ENCODE measurements at places on chromosomes 2 and 18.

DNA sequence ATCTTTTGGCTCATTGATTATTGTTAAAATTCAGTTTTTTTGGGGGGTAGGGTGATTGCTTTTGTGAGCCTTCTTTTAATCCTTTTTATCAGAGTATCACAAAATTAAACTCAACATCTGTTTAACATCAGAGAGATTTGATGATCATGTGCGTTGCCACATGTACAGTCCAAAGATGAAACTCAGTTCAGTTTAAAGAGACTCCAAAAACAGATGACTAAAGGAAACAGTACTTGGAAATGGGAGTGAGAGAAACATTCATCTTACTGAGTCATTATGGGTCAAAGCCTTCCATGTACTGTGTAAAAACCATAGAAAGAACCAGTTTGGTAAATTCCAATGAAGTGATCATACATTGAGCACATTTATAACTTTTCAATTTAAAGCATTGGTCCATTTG is 53.0 kb downstream of the LYPD6 start:
- no peak for DNase-seq

DNA sequence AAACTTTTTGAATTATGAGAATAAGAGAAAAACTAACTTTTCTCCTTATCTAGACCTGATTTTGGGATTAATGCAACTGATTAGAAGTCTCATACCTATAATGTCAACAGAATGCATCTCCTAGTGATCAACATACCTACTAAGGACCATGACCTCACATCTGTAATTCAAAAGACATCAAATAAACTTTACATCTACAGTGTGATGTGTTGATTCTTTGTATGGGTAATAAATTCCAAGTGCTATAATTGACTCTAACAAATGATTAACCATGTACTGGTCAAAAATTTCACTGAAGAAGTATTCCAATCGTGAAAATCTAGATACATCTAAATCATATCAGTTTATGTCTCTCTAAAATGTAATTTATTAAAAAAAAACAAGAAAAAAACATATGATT is 84.5 kb downstream of the STRN start:
- DNase-seq, result no peak

DNA sequence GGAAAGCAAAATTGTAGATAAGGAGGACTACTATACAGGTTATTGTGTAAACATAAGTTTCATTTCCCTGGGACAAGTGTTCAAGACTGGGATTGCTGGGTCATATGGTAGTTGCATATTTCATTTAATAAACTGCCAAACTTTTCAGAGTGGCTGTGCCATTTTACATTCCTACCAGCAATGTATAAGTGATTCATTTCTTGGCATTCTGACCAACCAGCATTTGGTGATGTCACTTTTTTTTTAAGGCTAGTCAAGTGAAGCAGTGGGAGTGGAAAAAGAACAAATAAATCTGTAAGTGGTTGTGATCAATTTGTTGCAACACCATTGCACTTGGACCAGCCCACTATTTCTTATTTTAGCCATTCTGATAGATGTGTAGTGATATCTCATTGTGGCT is 5.2 kb upstream of the CHCHD5 start:
- no peak for DNase-seq

DNA sequence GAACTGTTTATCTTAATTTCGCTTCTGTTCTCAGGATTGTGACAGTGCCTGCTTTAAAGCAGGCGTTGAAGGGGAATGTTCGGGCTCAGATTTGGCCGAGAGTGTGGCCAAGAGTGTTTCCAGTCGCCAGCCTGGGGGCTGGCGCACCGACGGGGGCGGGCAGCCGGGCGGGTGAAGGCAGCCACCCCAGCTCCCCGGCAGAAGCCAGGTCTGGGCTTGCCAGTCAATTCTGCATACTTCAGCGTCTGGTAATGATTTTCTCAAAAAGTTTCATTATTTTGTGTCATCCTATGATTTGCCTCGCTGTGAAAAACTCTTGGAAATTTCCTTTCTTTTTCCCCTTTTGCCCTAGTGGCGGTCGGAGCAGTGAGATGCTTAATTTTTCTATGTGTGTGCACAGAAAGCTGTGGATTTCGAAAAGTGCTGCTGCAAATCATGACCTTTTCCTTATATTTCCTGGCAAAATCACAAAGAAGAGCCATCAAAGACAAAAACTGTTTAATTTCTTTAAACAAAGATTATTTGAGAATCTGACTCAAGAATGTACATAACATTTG is 856 bp downstream of the FAM228A start:
- no peak for DNase-seq

DNA sequence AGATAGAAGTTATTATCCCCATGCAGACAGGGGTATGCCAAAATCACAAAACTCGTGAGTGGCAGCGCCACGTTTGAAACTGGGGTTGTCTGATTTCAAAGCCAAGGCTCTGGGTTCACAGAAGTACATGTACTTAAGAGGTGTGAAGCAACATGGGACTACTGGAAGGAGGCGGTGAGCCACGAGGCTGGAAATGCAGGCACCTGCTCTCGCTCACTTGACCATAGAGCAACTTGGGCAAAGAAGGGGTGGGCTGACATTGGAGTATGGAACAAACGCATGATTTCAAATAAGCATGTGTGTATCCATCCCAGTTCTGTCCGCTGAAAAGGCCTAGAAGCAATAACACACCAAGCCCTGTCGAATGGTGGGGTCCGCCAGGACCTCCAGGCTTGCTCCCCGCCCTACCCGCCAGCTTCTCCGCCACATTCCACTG is 593 bp upstream of the ACTR2 start:
- DNase-seq, result no peak

DNA sequence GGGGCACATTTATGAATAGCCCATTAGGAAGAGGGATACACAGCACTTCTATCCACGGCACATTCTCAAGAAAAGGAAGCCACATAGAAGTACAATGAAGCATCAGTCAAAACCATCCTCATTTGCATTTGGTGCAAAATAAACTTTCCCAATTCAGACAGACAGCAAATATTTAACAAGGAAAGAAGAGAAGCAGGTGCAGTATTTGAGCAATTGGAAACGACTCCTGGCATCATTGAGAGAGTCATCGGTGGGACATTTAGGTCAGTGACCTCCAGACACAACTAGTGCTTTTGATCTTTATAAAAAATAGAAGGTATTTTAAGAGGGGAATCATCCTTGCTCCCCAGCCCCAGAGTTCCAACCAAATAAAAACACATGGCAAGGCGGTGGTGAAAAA is 118.0 kb downstream of the MREG start:
- no peak for DNase-seq

- no peak for DNase-seq
Observed at GRCh38 chr2:120548627-120549608, 186.8 kb upstream of the GLI2 start.

- no peak for DNase-seq
Observed at GRCh38 chr2:237319887-237320286, 94.1 kb downstream of the COL6A3 start.

DNA sequence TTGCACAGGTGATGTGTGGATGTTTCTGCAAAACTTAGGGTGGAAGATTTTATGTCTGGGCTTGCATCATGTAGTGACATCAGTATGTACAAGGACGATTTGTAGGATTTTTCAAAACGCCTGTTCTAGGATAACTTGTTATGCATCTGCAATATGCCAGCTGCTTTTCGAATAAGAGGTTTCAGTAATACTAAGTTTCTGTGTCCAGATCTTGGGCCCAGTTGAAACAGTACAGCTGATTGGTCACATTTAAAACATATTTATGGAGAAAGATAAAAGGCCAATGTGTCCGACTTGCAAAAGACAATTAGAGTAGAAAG is 1.2 kb downstream of the PTPN4 start:
- DNase-seq, result no peak

GRCh38 chr2:11237122-11237521 is 81.9 kb downstream of the SLC66A3 start:
- no peak for DNase-seq

GRCh38 chr2:69054431-69054830 is 41.5 kb downstream of the ANTXR1 start:
- DNase-seq, result no peak

- no peak for DNase-seq
Observed at GRCh38 chr2:105611333-105611637, 133.4 kb upstream of the NCK2 start.

GRCh38 chr18:1475867-1476266 is 571.2 kb downstream of the ADCYAP1 start:
- no peak for DNase-seq

GRCh38 chr2:86065512-86065911 is 40.2 kb downstream of the POLR1A start:
- no peak for DNase-seq

GRCh38 chr2:138023298-138023697 is 59.0 kb downstream of the HNMT start:
- no peak for DNase-seq

- DNase-seq, result no peak
Observed at GRCh38 chr2:159706385-159706980, 5.8 kb upstream of the MARCHF7 start.

GRCh38 chr18:58609536-58609993 is 19.3 kb downstream of the ALPK2 start:
- DNase-seq, result no peak

DNA sequence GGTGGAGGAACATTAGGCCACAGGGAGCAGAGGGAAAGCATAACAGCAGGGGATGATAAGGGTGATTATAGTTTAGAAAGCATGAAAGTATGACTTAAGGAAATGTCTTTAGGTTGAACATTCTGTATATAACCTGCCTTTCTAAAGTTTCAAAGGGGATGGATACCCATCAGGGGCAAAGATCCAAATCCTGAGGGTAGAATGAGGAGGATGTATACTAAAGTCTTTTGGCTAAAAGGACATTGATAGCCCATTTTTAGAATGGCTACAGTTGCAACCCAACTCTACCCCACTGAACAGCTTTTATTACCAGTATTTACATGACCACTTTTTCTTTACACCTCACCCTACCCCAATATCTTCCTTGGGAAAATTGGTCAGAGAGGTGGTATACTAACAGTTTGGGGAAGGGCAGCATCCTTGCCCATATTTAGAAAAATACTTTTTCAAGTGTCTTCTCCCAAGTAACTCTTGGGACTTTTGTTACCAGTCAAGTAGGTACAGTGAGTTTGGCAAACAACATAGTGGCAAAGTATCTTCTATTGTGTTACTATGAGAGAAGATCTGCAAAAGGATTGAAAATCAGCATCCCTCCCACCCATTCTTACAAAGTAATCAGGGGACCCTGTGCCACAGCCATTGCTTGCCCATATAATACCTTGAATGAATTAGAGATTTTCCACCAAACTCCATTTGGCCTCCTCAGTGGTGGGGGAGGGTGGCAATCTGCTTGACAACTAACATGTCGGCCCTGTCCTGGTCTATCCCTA is 8.3 kb downstream of the MAT2A start:
- no peak for DNase-seq

- DNase-seq, result no peak
Observed at GRCh38 chr2:229087843-229088516, 183.1 kb downstream of the PID1 start.

- no peak for DNase-seq
Observed at GRCh38 chr2:236863729-236864126, 222.0 kb upstream of the COPS8 start.

DNA sequence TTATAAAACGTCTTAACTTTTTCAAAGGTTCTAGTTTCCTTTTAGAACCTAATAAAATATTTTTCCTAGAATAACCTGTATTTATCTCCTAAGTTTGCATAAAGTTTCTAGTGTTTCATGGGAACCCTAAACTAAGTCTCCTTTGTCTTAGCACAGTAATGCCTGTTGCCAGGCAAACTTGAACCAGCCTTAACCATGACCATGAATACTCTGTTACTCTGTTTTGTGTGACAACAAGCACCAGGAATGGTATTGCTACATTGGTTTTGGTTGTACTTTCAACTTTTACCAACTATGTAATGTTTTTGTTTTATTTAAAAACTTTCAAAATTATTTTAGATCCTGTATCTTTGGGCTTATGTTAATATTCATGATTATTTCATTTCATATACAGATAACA is 137.6 kb downstream of the CERS6 start:
- no peak for DNase-seq

DNA sequence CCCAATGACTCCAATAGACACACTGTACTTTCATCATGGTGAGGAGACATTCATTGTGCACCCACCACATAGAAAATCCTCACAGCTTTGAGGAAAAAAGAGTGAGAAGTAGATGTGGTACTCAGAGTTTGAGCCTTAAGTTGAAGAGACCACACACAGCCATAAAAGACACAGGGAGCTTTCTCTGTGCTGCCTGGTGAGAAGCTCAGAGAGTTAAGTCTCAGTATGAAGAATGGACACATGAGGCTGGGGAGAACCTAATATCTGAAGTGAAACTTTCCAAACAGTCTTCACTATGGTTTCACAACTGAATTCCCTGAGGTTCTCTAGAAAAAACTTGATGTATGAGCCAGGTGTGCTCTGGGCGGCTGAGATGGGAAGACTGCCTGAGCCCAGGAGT is 237.9 kb downstream of the NBAS start:
- no peak for DNase-seq

DNA sequence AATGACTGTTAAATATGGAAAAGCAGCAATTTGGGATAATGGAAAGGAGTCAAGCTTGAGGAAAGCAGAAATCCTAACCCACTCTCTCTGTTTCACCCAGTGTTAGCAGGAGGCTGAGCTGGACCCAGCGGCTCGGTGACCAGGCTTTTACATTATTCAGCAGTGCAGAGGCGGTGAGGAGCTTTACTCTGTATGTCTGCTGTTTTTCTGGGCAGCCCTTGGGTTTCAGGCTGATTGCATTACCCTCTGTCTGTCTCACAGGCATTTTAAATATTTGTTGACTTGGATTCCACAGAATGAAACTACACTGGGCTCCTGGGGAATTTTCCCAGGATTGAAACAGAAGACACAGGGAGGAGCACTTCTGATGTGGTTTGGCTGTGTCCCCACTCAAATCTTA is 368.0 kb downstream of the GALR1 start:
- no peak for DNase-seq

- no peak for DNase-seq
Observed at GRCh38 chr18:70600225-70600925, 311.5 kb downstream of the SOCS6 start.

DNA sequence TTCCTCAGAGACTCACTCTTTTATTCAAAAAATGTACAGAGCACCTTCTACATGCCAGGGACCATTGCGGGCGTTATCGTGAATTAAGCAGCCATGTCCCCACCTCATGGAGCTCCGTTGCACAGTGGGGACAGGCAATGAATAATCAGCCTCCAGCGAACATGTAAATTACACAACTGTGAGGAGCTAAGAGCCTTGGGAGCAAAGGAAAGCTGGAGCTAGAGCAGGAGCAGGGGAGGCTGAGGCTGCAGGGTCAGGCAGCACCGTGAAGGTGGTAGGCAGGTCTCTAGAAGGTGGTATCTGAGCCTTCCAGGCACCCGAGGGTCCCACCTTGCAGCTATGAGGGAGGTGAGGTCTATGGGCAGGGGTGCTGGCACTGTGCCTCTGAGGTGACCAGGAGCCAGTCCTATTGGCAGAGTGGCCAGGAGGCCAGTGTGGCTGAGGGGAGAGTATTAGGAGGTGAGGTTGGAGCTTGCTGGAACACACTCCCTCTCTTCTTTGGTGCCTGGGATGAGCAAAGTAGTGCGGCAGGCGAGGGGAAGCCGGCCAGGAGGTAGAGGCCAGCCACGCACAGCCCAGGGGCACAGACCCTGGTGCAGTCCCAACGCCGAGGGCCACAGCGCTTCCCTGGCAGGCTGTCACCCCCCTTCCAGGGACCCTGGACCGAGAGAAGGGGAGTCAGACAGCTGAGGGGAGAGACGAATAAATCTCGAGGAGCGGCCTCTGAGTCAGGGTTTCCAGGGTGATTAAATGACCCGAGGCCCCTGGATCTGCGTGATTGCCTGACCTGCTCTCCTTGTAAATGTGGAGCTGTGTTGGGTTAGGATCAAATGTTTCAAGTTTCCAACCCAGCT is 167.3 kb downstream of the SEPTIN10 start:
- no peak for DNase-seq

- DNase-seq, result no peak
Observed at GRCh38 chr2:176260689-176261088, 8.6 kb upstream of the MTX2 start.

GRCh38 chr2:220614064-220614463 is 958.0 kb downstream of the EPHA4 start:
- no peak for DNase-seq

All from CD4-positive, alpha-beta memory T cell (primary cell).